Epithelial cell of esophagus (primary cell): ENCODE measurements at places on chromosomes 4 and X.
A peak's percentile ranks its signal among the peaks of the same experiment; 100 is the strongest.

DNA sequence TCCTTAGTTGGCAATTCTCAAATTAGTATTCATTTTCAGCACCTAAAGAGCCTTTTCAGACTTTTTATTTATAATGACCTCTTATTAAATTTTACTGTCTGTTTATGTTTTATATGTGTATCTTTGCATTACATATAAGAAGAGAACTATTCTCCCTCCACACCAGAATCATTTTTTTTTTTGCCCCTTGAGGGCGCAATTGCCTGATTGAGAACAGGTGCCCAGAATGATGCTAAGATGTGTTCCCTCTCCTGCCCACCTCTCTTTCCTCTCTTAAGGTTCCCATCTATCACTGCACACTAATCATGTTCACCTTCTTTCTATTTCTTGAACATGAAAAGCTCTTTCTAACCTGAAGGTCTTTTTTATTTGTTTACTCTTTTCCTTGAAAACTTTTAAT lies 44.2 kb upstream of the ADAM29 start:
- peak; percentile 18 for DNase-seq

DNA sequence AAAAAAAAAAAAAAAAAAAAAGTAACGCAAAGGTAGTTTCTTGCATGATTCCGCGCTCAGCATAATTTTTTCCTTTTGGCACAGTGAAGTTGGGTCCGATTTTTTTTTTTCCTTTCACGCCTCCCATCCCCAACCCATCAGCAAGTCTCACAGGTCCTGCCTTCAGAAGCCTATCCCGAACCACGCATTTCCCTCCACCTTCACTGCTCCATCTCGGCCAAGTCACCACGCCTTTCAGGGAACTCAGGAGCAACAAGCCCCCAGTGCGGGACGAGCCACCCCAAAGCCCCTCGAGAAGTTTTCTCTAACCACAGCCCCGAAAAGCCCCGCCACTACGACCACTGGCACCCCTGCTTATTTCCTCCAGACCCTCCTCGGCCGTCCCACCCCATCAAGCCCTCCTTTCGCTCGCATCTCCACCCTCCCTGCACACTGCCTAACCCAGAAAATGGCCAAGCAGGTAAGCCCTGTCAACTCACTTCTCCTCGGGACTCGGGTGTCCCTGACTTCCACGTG lies 1.0 kb downstream of the SLBP start:
- peak; percentile 29 for DNase-seq

- DNase-seq, result peak; percentile 33
Measured at GRCh38 chrX:23887451-23887850, 20.3 kb downstream of the APOO start.

DNA sequence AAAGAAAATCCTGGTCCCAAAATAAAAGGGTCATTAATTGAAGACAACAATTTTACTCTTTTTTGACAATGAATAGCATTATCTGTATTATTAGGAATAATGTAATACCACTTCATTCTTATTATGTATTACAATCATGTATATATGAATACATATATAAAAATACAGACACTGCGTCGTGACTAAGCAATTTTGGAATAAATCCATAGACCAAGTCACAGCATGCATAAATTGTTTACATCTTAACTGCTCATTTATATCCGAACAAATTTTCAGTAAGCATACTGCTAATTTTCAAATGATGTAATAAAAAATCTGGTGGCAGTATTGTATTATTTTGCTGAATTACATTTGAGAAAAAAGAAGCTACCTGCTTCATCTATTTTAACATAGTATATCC lies 321.6 kb upstream of the PITX2 start:
- DNase-seq, result peak; percentile 35

- DNase-seq, result no peak
Measured at GRCh38 chr4:172147687-172148086, 334.5 kb downstream of the GALNTL6 start.

DNA sequence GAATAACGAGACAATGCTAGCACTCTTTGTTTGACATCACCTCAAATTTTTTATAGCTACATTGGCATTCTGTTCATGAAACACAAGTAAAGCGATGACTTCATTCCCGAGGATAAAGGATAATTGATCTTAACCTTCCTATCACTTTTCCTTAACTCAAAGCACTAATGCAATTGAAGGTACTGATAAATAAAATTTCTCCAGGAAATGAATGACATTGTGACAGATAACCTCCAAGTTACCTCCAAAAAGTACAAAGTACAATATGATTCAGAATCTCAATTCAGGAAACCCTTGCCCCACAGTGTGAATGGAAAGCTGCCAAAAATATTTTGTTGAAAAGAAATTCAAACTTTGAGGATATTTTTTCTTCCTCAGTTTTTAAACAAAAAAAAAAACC lies 1.8 kb downstream of the PRSS12 start:
- no peak for DNase-seq

GRCh38 chrX:110409925-110410324 lies 51.3 kb downstream of the RTL9 start:
- DNase-seq, result peak; percentile 82
